ENCODE measurements at places on chromosomes 13 and 19. TPM values are rescaled to one million over a fixed set of nuclear protein-coding genes. Genes with fewer than 3 reads are reported as not detected.

DNA sequence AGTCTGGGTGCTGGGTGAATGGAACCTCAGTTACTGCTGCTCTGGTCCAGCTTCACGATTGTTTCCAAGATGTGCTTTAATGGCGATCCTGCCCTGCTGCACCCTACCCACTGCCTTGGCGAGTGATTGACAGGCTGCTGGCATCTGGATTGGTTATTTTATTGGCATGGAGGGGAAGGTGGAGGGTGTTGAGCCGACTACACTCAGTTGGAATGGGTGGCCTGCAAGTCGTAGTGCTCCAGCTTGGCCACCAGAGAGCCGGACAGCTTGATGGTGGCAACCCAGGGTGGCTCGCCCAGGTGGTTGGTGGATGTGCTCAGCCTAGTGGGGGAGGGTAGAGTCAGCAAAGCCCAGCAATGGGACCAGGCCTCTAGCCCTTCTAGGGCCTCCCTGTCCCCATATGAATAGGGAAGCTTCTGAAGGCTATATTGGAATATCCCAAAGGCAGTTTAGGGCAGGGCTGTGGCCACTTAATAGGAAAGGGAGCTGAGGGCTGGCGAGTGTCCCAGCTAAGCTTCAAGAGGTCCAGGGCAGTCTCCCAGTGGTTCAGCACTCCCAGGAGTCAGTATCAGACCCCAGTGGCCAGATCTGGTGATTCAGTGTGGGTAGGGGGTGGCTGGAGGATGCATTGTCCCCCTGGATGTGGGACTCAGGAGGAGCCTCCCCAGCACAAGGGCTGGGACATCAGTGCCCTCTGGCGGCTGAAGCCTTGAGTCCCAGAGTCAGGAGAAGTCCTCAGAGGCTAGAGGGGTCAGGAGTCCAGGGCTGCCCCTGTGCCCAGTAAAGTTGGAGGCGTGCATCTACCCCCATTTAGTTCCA lies 3.4 kb downstream of the GGN start:
- no peak for DNase-seq

LILRA1 gene
- total RNA-seq, result not detected

GRCh38 chr13:74115133-74115532 lies 19.1 kb downstream of the KLF12 start:
- no peak for DNase-seq

GRCh38 chr19:14402332-14403144 lies 16.6 kb downstream of the DDX39A start:
- DNase-seq, result no peak

DNA sequence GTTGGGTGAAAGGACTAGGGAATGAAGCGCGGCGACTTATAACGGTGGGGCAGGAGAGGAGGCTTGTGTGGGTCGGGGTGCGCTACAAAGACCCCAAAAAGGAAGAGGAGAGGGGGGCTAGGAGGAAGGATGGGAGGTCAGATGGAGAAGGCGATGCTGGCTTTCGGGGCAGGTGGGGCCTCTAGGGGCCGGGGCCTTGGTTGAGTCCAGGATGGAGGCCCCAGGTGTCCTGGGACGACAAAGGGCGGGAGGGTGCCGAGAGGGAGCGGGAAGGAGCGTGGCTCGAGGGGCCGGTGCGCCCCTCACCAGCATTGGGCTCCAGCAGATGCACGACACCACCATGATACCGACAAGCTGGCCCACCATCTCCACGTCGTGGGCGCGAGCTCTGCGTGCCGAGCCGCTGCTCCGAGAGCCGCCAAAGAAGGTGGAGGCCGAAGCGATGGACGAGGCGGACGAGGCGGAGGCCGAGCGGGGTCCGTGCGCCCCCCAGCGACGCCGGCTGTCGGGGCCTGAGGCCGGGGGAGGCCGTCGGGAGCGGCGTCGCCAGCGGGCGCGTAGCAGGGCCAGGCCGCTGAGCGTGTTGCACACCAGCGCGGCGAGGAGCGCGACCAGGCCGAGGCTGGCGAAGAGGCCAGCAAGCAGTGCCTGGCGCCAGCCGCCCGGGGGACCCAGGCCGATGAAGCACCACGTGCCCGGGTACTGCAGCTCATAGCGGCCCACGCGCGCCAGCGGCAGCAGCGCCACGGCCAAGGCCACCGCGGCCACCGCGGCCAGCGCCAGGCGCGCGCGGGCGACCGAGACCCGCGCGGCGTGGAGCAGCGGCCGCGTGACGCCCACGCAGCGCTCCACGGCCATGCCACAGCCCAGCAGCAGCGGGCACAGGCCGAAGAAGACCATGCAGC lies 1.8 kb downstream of the PTGER1 start:
- no peak for DNase-seq

DNA sequence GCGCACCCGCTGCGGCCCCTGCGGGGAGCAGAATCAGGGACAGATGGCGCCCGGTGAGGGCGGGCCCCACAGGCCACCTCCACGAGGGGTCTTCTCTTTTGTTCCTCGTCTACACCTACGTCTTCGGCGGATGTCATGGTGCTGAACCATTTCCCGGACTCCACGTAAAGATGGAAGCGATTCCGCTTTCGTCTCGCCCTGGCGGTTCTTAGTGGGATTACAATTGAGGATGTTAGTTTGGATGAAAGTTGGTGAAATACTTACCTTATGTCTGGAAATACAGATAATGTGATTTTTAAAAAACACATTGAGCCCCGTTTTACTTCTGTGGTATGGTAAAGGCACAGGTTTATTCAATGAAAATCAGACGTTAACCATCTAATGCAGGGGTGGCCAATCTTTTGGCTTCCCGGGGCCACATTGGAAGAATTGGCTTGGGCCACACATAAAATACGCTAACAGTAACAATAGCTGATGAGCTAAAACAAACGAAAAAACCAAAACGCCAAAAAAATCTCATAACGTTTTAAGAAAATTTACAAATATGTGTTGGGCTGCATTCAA lies 1.4 kb upstream of the ZMYM5 start:
- DNase-seq, result peak; percentile 85

DNA sequence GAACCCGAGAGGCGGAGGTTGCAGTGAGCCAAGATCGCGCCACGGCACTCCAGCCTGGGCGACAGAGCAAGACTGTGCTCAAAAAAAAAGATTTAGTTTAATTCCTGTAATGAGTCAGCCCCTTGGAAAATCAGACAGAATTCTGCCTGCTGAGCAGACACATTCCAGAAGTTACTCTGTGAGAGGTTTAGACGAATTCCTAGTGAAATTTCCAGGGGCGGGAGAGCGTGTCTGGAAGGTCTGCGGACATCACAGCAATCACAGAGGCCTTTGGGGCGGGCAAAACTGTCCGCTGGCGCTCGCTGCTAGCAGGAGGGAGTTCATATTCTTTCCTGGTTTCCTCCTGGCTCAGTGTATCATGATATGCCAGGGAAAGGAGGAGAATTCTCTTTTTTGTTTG lies 17.5 kb downstream of the MISP start:
- no peak for DNase-seq

ZNF724 gene
- 13.6 TPM for total RNA-seq

DNA sequence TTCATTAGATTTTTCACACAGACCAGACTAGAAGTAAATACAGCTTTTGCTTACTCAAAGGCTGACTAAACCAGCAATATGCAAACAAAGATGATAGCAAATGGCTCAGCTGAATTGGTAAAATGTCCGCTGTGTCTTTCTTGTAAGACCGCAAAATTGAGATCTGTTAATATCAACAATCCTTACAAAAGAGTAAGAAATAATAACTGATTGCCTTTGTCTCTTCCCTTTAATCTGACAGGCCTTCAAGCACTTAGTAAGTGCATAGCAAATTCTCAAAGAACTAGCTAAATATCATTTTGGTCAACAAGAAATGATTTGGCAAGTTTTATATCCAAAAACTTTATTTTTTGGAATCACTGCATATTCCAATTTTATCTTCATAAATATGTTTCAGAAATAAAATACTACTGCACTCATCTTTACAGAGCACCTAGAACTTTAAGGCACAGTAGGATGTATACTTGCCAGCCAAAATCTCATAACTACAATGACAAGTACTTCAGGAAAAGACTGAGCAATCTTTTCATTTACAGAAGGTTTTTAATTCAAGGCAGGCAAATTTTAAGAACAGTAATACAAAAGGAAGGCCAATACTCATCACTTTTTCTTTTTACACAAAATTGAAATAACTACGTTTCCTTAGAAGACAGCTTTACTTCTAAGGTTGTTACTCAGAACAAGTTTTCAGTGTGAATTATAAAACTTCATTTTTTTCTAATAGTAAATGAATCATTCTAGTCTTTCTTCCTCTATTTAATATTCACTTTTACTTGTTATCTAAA lies 1.1 kb downstream of the ELF1 start:
- DNase-seq, result no peak

DNA sequence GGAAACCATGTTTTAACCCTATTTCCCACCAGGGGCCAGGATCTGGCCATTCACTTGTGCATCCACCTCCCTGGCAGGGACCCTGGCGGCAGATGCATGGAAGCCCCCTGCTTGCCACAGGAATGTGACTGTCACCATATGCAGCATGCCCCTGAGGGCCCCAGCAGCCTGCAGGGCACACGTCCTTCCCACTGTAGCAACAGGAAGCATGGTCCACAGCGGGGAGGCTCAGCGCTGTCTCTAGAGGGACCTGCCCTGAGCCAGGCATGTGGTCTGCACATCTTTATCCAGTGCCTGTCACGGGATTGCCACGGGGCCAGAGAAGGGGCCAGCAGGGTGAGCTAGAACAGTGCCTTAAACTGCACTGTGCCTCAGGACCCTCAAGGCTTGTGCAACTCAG lies 34.9 kb upstream of the MCF2L start:
- DNase-seq, result no peak

- no peak for DNase-seq
These were observed 505 bp upstream of the CEACAM5 start for GRCh38 chr19:41707871-41708371.

- DNase-seq, result no peak
These were observed 42.7 kb downstream of the MPHOSPH8 start for GRCh38 chr13:19676168-19676567.

DNA sequence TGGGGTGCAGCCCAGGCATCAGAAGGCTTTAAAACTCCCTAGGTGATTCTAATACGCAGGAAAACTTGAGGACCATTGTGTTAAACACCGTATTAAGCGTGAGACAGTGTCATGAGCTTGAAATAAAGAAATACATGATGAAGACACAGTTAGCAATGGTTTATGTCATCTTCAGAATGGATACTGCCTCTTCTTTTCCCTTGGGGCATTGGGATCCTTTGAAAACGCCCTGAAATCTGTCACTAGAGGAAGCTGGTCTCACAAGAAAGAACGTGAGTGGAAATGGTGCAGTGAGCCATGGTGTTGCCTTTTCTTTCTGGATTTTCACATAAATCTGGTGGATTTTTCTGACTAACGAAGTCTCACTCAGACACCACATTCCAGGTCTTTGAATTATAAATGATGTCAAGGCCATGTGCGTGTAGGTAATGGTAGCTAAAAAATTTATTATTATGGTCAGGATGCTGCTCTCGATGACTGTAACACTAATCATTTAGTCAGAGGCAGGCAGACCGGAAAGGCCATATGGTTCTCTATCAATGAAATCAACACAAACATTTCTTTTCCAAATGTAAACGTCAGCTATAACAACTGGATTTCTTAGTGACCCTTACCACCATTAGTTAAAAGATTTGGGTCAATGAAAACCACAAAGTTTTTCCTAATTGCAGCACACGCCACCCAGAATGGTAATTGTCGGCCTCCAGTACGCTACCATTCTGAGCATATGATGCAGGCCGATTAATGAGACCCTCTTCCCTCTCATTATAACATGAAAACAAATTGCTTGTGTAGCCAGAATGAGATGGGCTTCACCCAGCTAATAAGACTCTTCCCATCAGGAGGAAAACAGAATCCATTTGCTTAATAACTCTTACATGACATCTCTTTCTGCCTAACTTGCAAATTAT lies 105.6 kb downstream of the SLC7A1 start:
- no peak for DNase-seq

- DNase-seq, result no peak
These were observed 23.2 kb upstream of the GTF3A start for GRCh38 chr13:27401210-27401609.

DNA sequence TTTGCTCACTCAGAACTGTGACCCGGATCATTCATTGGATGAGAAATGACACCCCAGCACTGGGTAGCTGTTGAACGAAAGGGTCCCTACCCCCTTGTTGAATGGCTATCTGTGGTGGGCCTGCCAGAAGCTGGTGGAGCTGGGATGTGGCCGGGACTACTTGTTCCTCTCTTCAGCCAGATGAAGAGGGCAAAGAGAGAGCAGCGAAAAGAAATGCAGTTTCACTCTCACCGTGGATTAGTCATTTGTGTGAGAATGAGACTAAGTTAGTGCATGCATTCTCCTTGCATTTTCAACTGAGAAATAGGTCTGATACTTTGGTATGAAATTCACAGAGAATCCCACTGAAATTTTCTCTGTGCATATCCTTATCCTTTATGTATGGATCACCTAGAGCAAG lies 553.1 kb downstream of the IRS2 start:
- DNase-seq, result no peak

- no peak for DNase-seq
These were observed 116.0 kb downstream of the COL4A2 start for GRCh38 chr13:110422913-110423688.

GRCh38 chr13:32142956-32143375 lies 111.4 kb downstream of the FRY start:
- no peak for DNase-seq

- no peak for DNase-seq
These were observed 26.8 kb downstream of the EPSTI1 start for GRCh38 chr13:42965281-42965680.
